ENCODE measurements at places on chromosomes 3 and 15.

GRCh38 chr3:15514663-15515340, 6.7 kb downstream of the COLQ start:
- no peak for ATAC-seq

GRCh38 chr3:95438274-95438673, 1375.4 kb downstream of the NSUN3 start:
- ATAC-seq = no peak

- ATAC-seq = peak; percentile 94
These were observed 172.0 kb upstream of the HES1 start for GRCh38 chr3:193963808-193964516.

DNA sequence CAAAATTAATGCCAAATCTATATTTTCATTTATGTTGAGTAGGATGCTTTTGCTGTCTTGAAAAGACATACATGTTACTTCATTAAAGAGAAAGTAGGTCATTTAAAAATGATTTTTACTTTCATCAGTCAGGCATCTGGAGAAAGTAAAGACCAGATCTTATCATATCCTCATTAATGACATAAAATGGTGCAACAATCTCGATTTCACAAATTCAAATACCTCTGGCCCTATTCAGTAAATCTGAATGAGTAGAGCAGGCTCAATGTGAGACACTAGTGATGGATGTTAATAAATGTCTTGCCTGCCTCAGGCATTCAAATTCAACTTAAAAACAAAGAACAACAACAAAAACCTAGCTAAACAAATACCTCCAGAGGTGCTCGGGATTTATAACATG, 714.1 kb downstream of the NAALADL2 start:
- no peak for ATAC-seq

DNA sequence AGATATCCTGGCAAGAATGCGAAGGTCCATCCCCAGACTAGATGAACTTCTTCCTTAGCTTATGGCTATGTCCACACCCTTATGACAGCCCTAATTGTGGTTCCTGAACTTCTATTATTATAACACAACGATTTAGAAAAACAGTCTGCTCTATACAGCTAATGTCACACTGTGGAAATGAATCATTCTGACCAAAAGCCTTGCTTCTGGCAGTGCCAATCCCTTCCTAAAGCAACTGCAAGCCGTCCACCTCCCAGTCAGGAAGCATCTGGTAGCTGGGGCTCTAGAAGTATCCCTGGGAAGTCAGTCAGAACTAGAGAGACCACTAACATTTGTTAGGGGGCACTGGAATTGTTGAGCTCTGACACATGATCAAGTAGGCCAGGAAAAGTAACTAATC, 45.0 kb downstream of the MYO5A start:
- peak; percentile 86 for ATAC-seq

- no peak for ATAC-seq
These were observed 49.5 kb upstream of the PCSK6 start for GRCh38 chr15:101538996-101539395.

DNA sequence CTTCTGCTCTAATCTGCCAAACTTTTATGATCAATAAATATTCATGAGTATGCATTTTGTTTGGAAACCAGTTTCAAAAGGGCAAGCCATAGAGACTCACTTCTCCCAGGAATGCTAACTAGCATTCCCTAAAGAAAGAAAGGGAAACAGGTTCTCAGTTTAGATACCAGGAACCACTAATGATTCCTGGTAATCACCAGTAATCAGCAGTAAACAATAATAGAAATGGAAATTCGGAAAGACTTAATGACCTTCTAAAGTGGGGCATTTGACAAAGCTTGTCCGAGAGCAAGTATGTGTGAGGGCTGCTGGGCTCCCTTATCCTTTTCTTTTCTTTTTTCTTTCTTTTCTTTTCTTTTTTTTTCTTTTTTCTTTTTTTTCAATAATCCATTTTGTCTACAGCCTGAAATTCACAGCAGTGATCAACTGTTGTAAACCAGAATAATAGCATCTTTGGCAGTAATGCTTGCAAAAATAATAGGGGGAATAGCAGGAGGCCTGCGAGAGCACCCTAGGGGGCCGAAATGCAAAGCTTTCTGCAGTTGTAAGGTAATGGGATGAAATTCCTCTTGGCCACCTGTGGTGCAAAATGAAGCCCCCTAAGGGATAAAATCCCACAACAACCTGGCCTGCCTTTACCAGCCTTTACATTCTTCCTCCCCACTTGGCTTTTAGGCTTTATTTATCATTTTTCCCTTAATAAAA, 253.2 kb downstream of the ZPLD1 start:
- no peak for ATAC-seq

GRCh38 chr15:39672184-39672583, 91.3 kb downstream of the THBS1 start:
- no peak for ATAC-seq

GRCh38 chr15:51848811-51849210, 19.4 kb downstream of the TMOD3 start:
- ATAC-seq = no peak

GRCh38 chr3:189232790-189233189, 61.0 kb downstream of the TPRG1 start:
- ATAC-seq = no peak

GRCh38 chr3:129892486-129892856, 1.0 kb downstream of the TMCC1 start:
- no peak for ATAC-seq

DNA sequence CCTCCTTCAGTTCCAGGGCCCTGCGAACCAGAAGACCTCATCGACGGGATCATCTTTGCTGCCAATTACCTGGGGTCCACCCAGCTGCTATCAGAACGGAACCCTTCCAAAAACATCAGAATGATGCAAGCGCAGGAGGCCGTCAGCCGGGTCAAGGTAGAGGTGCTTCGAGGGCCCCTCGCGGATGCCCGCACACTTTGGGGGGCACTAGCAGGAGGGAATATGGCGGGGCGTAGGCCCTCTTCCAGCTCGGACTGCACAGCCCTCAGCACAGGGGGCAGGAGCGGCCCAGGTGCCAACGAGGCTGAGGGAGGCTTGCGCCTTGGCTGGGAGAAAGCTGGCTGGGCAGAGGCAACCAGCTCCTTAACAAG, 176.6 kb downstream of the NSMCE3 start:
- ATAC-seq = no peak

DNA sequence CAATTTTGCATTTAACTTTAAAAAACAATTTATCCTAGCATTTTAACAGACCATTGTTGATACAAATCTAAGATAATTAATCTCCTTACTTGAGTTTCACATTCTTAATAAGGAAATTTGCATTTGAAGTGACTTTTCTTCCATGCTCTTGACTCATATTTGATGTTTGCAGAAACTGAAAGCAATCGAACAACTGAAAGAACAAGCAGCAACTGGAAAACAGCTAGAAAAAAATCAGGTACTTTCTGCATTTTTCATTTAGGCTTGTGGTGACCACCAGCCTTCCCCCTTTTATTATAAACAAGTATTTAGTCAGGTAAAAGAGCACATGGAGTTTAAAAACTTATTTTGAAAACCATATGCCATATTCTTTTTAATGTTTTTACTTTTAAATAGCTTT, 20.1 kb upstream of the SELENOT start:
- peak; percentile 80 for ATAC-seq

- no peak for ATAC-seq
These were observed 7.2 kb upstream of the RARB start for GRCh38 chr3:25420885-25421284.

GRCh38 chr3:129121792-129122411, at the start of gene RAB43:
Gene RAB43 (minus strand): TSS chr3:129121804. CDS start chr3:129121489, 315 bp downstream.
- peak; percentile 37 for ATAC-seq

GRCh38 chr3:174062923-174063322, 665.4 kb downstream of the NLGN1 start:
- ATAC-seq = no peak

GRCh38 chr15:94480289-94480834, 249.0 kb downstream of the MCTP2 start:
- ATAC-seq = no peak

- no peak for ATAC-seq
These were observed 210.8 kb upstream of the NR2F2 start for GRCh38 chr15:96119734-96120133.

DNA sequence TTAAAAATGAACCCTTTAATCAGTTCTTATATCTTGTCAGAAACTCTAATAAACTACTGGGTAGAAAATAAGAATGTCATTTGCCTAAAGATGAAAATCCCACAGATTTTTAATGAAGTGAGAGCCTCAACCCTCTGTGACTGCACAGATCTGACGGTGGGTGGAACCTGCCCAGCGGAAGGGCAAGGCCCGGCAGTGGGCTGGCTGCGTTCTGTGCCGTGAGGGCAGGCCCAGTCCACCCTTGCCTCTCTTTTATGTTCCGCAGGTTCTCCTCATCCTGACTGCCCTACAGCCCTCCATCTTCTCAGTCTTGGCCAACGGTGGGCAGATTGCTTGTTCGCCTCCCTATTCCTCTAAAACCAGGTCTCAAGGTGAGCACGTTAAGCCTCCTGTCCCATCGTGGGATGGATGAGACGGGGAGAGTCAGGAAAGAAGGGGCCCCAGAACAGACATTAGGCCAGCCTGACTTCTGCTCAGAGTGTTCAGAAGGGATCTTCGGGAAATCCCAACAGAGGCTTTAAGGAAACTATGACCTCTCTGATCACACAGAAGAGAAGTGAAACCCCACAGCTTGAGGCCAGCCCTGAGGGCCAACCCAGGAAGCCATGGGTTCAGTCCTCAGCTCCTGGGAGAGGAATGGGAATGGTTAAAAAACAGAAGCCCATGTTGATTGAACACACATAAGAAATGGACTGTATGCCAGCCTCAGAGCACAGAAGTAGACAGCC, 16.0 kb downstream of the SLC51A start:
- ATAC-seq = peak; percentile 77

DNA sequence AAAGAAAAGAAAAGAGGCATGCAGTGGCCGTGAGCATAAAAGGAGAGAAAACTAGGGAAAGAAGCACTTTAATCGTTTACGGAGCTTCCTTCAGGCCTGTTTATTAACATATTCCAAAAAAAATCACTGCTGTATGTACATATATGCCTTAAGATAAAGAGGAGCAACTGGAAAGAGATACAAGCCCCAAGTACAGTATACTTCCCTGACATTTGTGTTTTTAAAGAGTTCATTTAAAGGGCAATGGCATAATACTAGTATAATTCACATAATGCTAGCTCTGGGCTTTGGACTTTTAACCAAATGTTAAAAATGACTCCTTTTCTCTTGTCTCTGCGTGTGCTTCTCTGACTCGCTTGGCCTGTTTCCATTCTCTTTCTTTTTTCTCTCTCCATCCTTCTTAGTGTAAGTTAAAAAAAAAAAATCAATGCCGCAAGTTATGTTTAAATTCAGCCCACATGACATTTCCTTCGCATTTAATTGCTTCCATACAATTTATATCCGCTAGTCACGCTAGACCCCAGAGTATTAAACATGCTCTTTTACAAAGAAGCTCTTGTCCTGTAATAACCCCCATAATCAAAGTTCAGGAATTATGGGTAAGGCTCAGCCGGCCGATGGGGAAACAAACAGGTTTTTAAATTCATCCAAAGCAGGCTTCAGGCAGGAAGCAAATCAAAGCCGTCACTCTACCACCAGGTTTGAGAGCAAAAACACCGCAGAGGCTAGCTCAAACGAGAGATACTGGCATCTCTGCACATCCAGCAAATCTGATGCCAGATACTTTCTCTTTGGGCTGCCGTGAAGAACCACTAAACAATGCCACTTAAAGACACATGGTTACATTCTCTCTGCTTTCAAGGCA, 19.4 kb downstream of the WWTR1 start:
- ATAC-seq = no peak

DNA sequence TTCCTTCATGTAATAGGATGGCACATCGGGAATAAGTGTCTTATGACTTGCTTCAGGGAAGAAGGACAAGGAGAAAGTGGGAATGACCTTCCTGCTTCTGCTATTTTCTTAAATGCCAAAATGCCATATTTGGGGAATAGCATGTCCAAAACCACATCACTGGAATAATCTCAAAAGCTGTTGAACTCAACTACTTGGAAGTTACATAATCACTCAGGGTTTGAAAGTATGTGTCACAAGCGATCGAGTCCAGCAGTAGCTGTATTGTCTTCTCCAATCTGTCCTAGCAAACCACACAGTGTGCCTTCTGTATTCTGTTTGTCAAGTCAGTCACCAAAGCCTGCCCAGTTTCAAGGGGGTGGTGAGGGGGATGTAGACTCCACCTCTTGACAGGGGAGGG, 58.3 kb upstream of the GADL1 start:
- no peak for ATAC-seq

Measured in activated T-helper 17 cell treated with anti-CD3 and anti-CD28 coated beads, Interleukin-2, amount 50 U/mL, for 72 hours (primary cell).